Fibroblast of skin of scalp (primary cell): ENCODE measurements at places on chromosomes 6 and 20.

- no peak for DNase-seq
These were observed 68.7 kb downstream of the ATRN start for GRCh38 chr20:3539311-3540107.

- no peak for DNase-seq
These were observed 28.7 kb upstream of the CLDN20 start for GRCh38 chr6:155235087-155235486.

DNA sequence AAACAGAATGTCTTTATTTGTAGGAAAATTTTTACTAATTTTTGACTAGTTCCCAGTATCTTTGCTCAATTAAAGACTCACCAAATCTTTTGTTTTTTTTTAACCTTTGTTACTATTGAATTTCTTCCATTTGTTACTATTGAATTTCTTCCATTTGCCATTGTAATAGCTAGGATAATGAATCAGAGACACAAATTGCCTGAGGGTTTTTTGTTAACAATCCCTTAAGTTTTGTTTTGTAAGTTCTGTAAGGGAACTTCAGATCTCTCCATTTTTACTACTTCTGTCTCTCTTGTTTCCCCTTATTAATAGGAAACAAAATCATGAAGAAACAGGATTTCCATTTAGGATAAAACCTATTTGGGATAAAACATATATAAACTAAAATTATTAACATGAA lies 104.3 kb downstream of the MAP3K4 start:
- no peak for DNase-seq

GRCh38 chr6:113651120-113651519 lies 206.0 kb upstream of the MARCKS start:
- DNase-seq: no peak

GRCh38 chr6:80203283-80203682 lies 96.8 kb downstream of the BCKDHB start:
- DNase-seq: no peak

GRCh38 chr20:62575976-62576722 lies 66.2 kb upstream of the SLCO4A1 start:
- no peak for DNase-seq

- DNase-seq: no peak
These were observed 53.2 kb upstream of the CEP162 start for GRCh38 chr6:84280639-84281038.

- DNase-seq: peak; percentile 76
These were observed 522 bp upstream of the EPB41L1 start for GRCh38 chr20:36153736-36154699.

DNA sequence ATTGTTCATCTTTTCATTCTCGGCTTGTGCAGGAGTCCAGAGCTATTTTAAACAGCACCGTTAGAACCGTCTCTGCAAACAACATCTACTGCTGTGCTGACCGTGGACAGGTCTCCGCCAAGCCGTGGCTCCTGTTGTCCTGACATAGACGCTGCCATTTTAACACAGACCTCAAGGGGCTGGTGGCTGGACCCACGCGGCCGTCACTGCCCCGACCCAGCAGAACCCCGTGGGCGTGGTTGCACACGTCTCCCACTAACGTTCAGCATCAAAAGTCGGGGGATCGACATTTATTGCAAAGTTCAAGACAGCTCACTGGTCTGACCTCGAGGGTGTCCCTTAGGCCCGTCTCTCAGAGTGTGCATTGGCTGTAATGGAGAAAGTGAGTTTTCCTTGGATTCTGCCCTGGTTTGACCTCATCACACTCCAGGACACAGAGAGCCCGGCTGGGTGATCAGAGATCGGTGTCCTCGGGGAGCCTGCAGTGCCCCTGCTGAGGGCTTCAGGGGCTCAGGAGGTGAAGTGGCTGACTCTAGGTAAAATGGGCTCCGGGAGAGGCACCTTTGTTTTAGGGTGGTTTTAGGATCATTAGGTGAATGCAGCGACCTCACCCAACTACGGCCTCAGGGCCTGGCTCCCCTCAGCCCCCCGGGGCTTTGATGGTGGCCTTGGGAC lies 363.2 kb downstream of the THBS2 start:
- no peak for DNase-seq

GRCh38 chr6:47473791-47474346 lies 3.7 kb upstream of the CD2AP start:
- DNase-seq: no peak

DNA sequence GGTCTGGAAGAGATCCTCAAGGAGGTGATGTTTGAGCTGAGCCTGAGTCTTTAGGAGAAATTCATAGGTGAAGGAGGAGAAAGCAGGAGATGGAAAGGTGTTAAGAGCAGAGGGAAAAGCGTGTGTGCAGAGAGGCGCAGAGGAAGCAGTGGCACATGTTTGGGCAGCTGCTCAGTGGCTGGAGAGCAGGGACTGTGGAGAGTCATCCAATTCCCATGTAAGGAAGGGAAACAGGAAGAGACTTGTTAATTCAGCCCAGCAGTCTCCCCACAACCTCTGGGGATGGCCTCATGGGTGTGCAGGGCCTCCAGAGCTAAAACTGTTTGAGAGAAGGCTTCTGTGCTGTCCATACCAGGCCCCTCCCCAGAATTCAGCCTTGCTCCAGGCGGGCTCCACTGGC lies 16.2 kb downstream of the AAR2 start:
- DNase-seq: no peak
